ENCODE measurements at places on chromosomes 7 and 10.

GRCh38 chr7:25870574-25870973 lies 281.4 kb upstream of the NFE2L3 start:
- DNase-seq = no peak

DNA sequence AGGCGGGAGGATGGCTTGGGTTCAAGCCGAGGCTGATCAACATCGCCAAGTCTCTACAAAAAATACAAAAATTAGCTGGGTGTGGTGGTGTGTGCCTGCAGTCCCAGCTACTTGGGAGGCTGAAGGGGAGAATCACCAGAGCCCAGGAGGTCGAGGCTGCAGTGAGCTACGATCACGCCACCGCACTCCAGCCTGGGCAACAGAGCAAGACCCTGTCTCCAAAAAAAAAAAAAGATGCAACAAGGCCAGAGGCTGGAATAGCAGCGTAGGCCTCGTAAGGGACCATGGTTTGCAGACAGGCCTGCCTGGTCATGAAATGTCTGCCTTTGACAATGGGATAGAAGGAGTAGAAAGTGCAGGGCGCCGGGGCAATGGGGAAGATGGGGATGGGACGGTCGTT lies 20.0 kb downstream of the PAPOLB start:
- no peak for DNase-seq

- no peak for DNase-seq
Measured at GRCh38 chr7:8144856-8145255, 117.1 kb downstream of the ICA1 start.

DNA sequence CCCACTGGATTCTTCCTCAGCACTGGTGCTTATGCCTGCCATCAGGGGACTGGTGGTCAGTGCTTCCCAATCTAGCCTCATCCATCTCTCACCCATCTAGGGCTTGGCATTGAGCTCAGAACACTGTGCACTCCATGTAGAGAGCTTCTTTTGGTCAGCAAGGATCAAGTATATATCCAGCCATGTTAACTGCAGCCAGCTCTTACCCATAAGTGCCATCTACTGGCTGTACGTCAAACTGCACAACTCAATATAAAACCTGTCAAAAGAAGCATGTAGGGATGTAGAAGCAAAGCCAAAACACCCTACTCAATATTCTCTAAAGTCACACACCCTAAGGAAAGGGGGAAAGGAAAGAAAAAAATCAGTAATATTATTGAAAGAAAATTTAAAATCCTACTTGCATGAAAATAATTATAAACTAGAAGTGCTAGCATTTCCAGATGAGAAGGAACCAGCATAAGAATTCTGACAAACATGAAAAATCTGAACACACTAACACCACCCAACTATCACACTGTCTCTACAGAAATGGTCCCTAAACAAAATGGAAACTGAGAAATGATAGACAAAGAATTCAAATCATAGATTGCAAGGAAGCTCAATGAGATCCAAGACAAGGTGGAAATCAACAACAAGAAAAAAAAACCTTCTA lies 531.1 kb upstream of the STEAP1 start:
- no peak for DNase-seq

GRCh38 chr10:72009425-72010081 lies 45.4 kb downstream of the CHST3 start:
- DNase-seq = peak; percentile 91

Data from femur (tissue), 1 donor.